ENCODE measurements at places on chromosomes 5 and 9. TPM values are rescaled to one million over a fixed set of nuclear protein-coding genes. Genes with fewer than 3 reads are reported as not detected.

The SLC45A2 gene
- total RNA-seq: 0.33 TPM

The VAV2 gene
- 36.0 TPM for total RNA-seq

The SECISBP2 gene
- 33.3 TPM for total RNA-seq

The PCDHGC5 gene
- total RNA-seq: not detected

DNA sequence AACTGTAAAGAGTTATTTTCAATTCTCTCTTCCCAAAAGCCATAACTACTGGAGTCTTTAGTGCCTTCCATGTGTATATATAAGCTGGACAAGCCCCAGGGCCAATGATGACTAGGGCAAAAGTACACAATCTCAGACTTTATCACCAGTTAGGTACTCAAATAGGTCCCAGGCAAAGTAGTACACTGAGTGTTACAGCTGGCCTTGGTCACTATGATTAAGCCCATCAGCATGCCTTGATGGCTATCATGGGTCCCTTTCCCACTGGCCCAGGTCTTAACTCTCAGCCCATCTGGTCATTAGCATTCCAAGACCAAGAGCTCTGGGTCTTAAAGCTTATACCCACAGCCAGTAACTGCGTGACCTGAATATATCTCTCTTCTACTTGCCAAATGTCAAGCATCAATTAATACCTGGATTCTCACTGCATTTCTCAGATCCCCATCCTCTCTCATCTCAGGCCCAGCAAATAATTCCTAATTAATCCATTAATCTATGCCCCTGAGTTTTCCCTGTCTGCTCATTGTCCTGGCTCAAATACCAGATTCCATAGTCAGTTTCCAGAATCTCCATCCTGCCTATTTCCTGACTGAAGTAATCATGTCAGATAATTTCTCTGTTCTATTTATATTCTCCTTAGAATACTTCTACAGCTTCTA, 62.3 kb downstream of the NR6A1 start:
- DNase-seq: peak; percentile 93

DNA sequence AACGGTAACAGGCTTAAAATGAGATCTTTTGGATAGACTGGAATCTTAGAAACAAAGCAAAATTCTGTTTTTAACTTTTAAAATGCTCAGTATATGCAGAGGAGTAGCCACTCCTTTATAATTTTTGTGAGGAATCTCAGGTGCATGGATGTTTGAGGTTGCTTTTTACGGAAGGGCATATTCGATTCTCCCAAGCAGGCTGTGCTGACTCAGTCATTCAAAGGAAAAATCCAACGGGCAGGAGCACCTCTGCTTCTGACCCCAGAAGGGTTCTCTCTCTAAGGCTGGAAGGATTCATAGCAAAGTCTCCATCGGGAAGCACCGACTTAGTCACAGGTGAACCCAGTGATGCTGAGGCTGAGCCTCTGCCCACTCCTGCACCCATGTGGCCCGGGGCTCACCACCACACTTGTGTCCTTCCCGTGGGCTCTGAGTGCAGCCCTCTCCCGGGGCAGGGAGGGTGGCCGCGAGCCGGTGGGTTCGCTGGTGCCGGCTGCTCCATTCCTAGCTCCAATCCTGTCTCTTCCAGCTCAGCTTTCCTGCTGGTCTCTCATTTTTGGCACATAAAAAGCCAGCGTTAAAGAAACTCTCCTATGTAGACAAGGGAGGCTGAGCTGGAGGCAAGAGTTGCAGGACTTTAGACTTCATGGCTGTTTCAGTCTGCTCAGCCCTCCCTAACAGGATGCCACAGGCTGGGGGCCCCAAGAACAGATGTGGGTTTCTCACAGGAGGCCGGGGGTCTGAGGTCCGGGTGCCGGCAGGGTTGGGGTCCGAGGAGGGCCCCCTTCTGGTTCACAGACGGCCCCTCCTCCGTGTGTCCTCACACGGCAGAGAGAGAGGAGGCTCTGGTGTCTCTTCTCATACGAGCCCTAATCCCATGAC, 135.6 kb upstream of the LPCAT1 start:
- DNase-seq: no peak

DNA sequence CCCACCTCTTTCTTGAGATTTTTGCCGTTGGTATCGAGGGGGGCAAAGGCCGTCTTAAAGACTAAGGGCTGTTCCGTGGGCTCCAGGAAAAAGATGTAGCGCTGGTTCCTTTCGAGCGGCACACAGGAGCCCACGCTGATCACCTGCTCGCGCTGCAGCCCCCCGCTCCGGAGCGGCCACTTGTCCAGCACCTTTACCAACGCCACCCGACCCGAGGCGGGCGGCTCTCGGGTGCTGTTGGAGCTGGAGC, 781 bp downstream of the NRG2 start:
- no peak for DNase-seq

DNA sequence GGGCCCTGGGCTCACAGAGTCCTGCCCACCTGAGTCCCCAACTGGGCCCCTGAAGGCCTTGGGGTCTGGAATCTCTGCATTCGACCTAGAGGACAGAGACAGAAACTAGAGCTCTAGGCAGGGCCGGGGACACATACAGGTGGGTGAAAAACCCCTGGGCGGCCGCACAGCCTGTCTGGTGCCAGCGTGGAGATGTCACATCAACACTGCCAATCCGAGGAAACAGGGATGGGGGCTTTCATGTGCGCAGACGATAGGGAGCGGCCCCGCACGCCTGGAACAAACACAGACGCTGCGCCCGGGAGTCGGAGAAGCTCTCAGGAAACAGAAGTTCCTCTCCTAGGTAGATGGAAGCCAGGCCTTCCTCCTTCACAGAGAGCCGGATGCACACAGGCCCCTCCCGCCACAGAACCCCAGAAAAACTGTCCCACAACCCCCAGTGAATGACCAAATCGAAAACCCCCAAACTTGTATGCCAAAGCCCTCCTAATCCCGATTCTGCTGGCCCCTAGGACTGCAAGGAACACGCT, 1.8 kb downstream of the GRM6 start:
- no peak for DNase-seq
